ENCODE measurements at places on chromosomes 13 and 19.

GRCh38 chr13:45055198-45055901 is 65.0 kb upstream of the GTF2F2 start:
- no peak for DNase-seq

DNA sequence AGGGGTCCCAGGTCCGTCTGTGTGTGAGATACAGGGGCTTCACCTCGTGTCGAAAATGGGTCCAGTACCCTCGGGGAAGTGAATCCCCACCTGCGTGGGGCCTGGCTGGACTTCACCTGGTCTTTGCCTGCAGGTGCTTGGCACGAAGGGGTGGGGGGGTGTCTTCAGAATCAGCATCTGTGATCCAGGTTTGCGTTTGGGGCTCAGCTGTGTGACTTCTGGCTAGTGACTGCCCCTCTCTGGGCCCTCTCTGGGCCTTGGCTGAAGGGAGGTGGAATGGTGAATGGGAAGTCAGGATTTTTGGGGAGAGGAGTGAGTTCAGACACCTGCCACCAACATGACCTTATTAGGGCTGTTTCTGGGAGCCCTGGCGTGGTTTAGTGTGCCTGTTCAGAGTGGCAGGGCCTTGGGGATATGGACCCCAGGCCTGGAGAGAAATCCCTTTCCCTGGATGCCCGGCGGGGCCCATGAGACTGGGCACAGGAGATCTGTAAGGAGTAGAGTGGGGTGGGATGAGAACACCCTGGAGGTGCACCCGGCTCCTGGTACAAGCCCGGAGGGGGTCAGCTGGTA is 2.7 kb downstream of the CELF5 start:
- DNase-seq = no peak

DNA sequence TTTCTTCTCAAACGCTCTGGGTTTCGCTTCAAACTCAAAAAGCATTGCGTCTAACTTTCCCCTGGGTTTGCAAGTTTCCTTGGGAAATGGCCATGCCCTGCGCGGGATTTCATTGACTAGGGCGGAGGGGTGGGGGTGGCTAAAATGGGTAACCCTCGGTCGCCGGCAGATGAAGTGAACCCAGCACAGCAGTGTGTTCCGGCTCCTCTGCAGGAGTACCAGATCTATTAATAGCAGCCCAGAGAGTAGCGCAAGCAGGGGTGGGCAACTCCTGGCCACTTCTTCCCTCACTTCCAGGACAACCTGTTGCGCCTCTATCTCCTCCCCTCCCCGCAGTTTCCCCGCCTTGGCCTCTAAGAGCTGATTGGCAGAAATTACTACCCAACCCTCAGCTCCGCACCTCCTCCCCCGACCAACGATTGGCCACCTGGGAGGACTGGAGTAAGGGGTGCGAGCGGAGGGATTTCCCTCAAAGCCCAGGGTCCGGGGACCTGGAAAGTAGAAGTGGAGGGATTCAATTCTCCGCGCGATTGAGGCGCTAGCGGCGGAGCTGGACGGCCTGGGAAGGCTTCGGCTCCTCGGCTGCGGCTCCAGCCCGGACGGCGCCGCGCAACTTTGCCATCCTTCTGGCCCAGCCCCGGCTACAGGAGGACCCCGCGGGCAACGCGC is at the start of gene FREM2:
Gene FREM2, plus strand, starts transcription at position 501 of the 669 bp plus-strand sequence. CDS start 268 bp downstream, outside the sequence.
- no peak for DNase-seq

- DNase-seq = no peak
Measured at GRCh38 chr13:112603641-112604225, 15.8 kb upstream of the TUBGCP3 start.

DNA sequence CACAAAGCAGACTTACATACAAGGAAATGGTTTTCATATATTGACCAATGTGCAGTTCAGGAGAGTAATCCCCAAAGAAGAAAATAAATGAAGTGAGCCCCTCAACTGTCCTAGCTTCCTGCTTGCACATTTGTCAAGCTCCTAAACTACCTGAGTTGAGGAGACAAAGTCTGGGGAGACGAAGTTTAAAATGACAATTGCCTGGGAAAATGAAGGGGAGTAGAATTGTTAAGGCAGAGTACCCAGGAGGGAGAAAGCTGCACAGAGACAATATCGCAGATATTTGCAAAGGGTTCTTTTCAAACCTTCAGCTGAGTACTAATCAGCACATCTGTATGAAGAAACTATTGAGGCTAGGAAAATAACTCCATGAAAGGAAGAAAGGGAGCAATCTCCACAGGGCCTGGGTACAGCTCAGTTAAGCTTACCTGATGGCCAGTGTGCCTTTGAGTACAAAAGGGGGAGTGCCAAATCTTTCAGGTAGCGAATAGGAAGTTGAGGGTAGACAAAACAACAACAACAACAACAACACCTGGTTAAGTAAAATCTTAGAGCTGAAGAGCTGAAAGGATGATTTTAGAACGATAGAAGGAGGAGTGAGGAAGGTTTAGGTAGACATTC is 1700.1 kb upstream of the PRR20A start:
- DNase-seq = no peak

GRCh38 chr13:64755961-64756360 is 2474.2 kb downstream of the PCDH9 start:
- DNase-seq = no peak

- DNase-seq = no peak
Measured at GRCh38 chr13:32047088-32047487, 15.5 kb downstream of the FRY start.

DNA sequence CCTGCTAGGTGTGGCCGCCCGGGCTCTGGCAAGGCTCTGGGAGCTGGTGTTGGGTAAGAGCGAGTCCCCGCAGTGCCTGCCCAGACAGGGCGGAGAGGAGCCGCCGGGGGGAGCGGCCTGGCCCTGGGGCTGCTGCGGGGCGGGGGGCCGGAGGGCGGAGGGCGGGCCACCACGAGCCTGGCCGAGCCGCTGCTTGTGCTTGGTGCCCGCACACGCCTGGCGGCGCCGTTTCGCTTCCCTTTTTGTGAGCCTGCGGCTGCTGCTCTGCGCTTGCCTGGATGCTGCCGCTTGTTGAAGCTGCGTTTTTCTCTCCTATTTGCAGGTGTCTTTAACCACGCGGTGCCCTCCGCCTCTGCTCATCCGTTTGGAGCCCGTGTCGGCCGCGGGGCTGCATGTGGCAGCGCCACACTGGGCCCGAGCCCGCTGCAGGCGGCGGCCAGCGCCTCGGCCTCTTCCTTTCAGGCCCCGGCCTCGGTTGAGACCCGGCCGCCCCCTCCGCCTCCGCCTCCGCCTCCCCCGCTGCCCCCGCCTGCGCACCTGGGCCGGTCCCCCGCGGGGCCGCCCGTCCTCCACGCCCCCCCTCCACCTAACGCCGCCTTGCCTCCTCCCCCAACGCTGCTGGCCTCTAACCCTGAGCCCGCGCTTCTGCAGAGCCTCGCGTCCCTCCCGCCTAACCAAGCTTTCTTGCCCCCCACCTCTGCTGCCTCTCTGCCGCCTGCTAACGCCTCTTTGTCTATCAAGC is 8.5 kb downstream of the PLEKHJ1 start:
- DNase-seq = no peak

GRCh38 chr13:35888457-35888883 is 242.7 kb downstream of the DCLK1 start:
- DNase-seq = no peak

DNA sequence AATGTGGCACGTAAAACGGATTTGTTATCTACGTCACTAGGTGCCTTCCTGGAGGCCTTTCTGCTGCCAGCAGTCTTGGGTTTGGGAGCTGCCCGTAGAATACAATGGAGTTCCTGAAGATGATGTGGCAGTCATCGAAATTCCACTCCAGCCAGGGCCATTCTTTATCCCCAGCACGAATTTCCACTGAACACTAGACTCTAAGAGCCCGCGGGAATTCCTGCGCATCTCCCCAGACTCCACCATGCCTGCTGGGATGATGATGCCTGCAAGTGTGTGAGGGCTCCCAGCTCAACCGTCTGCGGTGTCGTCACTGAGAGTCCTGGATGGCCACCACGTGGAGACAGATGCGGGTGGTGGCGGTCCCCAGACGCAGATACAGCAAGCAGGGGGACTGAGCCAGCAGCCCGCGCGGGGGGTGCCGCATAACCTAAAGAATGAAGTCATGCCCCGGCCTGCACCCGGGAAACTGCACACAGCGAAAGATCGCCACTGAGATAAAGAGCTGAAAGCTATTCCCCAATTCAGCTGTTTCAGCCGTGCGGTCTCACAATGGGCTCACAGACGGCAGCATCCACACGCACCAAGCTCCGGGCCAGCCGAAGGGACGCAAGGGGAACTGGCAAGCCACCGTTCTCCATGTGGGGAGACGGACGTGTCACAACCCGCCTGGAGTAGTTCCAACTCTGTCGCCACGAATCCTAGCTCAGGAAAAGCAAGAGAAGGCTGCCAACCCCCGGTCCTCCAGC is 41.1 kb downstream of the COL4A1 start:
- DNase-seq = no peak

- DNase-seq = no peak
Measured at GRCh38 chr19:38928391-38929001, 2.1 kb downstream of the SARS2 start.

DNA sequence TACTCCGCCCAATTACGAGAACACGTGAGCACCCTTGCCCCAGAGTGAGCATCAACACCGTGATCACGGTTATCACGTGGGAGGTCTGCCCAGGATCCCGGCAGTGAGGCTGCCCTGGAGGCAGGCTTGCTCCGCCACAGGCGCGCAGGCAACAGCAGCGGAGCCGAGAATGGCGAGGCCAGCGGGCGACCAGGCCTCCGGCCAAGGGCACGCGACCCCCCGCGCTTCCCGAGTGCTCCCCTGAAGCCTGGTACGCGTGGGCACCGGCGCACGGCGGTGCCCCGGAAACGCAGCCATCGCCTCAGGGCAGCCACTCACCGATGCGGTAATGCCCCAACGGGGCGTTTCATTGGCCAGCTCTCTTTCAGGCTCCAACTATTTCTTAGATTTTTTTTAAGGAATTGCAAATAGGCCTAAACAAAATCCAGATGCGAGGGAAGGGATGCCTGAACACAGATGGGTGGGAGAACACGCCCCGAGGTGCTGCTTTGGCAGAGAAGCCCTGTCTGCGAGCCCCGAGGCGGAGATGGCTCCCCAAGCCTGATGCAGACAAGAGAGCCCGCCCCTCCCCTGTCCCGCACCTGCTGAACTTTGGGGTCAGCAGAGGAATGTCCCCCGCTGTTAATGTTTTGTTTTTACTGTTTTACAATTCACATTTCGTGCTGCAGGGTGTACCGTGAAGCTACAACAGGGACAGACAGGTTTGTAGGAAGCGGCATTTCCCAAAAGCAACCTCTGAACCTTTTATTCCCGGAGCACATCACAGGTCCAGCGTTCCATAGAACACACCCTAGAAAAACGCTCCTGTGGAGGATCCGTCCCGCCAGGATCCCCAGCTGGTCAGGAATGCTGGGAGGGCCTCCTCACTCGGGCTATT is 132.7 kb downstream of the ZDHHC20 start:
- DNase-seq = no peak

DNA sequence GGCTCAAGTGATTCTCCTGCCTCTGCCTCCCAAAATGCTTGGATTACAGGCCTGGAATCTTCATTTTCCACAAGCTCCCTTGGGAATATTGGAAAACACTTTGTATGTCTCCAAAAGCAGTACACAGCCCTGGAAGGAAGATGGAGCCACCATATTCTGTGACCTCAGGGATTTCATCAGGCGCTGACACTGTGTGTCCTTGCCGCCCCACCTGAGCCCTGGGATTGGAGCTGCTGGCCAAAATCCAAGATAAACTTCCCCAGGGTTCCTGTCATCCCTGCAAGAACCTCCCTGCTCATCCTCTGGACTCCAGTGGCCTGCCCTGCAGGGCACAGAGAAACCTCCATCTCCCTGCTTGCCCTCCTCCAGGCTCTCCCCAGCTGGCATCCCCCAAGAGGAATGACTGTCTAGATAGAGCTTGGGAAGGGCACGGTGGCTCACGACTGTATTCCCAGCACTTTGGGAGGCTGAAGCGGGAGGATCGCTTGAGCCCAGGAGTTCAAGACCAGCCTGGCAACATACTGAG is 1.3 kb upstream of the GNG7 start:
- no peak for DNase-seq

- DNase-seq = no peak
Measured at GRCh38 chr13:48146636-48147035, 51.7 kb upstream of the MED4 start.

GRCh38 chr19:6015841-6016545 is 38.1 kb upstream of the RANBP3 start:
- DNase-seq = no peak

- peak; percentile 85 for DNase-seq
Measured at GRCh38 chr19:58581227-58582141, 8.3 kb upstream of the MZF1 start.

- DNase-seq = no peak
Measured at GRCh38 chr13:90502153-90502552, 845.3 kb upstream of the MIR17HG start.

GRCh38 chr19:55500368-55500952 is 12.2 kb downstream of the SSC5D start:
- DNase-seq = no peak
